Stimulated activated CD8-positive, alpha-beta memory T cell treated with anti-CD3 and anti-CD28 coated beads, Interleukin-7, amount 100 ng/mL, for 1 hour (primary cell): ENCODE measurements at places on chromosomes 5 and 9.

- DNase-seq = no peak
These were observed 10.6 kb downstream of the FSD1L start for GRCh38 chr9:105458404-105458803.

GRCh38 chr9:104463864-104464263 is 40.2 kb upstream of the OR13F1 start:
- DNase-seq = no peak

- no peak for DNase-seq
These were observed 459.2 kb downstream of the BNC2 start for GRCh38 chr9:16411311-16411710.

DNA sequence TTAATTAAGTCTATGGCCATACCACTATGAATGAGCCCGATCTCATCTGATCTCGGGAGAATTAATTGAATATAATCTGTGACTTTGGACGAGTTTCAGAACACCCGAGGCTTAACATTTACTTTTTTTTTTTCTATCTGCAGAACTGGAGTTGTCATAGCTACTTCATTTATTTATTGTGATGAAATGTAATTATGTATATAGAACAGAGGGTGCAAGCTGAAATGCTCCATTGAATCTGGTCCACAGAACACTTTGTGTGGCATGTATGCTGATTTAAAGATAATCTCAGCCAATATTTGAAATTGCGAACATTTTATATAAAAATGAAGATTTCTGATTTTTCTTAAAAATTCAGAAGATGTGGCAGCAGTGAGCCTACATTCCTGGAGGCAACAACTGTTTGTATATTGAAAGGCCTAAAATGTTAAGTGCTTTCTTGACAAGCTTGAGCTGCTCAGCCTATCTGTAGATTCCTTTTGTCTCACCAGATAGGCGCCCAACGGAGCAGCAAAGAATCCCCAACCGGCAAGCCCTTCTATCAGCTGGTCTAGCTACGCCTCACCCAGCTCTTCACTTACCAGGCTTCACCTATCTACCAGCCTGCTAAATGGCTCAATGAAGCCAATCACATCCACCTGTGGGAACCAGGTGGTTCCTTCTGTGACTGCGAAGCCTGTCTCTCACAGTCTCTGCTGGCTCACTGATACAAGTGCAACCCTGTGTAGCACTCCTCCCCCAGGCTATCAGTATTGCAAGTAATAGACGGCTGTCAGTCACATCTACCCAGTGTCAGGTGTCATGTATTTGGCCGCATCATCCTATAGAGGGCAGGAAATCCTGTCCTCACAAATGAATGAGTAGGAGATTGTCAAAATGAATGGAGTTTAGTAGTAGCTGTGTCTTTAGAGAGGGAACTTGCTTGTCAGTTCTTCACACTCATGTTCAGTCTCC is 170.6 kb upstream of the MRPS30 start:
- DNase-seq = no peak
